CD8-positive, alpha-beta memory T cell (primary cell): ENCODE measurements at places on chromosomes 11 and 22. TPM values are rescaled to one million over a fixed set of nuclear protein-coding genes. Genes with fewer than 3 reads are reported as not detected.

The TMEM191C gene
- polyA plus RNA-seq: 2.2 TPM

The NAALAD2 gene
- polyA plus RNA-seq: not detected

The UBQLN3 gene
- not detected for polyA plus RNA-seq

The CCDC81 gene
- 0.26 TPM for polyA plus RNA-seq

The MMP7 gene
- not detected for polyA plus RNA-seq

GRCh38 chr22:17980638-17981051 is 43.7 kb downstream of the MICAL3 start:
- peak; percentile 29 for DNase-seq

GRCh38 chr11:73241300-73241699 is 23.2 kb downstream of the P2RY2 start:
- no peak for DNase-seq

- no peak for DNase-seq
These were observed 79.5 kb upstream of the ZBED5 start for GRCh38 chr11:10937385-10937771.

DNA sequence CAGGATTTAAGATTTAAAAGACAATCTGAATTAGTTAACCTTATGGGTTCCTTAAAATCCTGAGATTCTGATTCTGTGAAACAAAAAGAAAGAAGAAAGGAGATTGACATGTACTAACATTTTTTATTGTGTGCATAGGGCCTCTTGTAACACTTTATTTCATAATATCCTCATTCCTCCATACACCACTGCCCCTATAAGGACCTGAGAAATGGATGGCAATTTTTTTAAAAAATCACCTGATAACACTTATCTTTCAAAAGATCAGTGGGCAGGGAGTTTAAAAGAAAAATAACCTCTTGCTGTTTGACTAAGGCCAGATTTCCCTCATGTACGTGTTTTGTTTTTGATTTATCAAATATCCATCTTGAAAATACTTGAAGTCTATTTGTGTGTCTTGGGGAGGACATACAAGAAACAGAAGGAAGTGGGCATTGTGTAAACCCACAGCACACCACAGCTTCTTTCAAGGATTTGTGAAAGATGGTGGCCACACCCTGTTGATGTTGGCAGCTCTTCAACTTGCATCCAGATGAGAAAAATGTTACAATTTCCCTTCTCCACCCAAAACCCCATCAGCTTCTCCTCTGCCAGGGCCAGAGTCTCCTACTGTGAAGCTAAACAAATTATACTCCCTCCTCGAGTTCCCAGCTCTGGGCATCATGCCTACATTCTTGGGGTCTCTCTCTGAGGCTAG is 35.0 kb upstream of the MPEG1 start:
- no peak for DNase-seq

GRCh38 chr22:23722160-23722559 is 28.8 kb downstream of the ZNF70 start:
- DNase-seq: no peak

- peak; percentile 63 for DNase-seq
These were observed 690 bp downstream of the CSNK1E start for GRCh38 chr22:38316364-38317121.

DNA sequence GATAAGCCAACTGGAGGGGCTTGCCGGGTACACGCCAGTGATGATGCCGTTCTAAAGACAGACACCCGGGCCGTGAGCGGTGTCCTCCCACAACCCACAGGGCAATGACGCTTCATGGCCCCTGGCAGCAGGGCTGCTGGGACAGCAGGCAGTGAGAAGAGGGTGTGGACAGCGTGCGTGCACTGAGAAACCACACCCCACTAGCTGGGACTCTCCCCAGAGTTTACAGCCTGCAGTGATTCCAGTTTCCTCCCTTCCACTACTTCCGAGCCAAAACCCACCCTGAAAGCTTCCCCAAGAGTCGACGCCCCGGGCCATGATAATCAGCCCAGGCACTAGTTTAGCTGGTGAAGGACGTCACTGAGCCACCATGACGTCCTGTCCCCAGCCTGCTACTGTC is 29.2 kb downstream of the CPT1A start:
- no peak for DNase-seq

GRCh38 chr11:3231851-3232744 is at the start of gene MRGPRE:
Gene MRGPRE (minus strand): TSS chr11:3232417. CDS start chr11:3228799, 3,618 bp downstream.
- DNase-seq: no peak

- no peak for DNase-seq
These were observed 256.2 kb upstream of the LUZP2 start for GRCh38 chr11:24240496-24241175.

DNA sequence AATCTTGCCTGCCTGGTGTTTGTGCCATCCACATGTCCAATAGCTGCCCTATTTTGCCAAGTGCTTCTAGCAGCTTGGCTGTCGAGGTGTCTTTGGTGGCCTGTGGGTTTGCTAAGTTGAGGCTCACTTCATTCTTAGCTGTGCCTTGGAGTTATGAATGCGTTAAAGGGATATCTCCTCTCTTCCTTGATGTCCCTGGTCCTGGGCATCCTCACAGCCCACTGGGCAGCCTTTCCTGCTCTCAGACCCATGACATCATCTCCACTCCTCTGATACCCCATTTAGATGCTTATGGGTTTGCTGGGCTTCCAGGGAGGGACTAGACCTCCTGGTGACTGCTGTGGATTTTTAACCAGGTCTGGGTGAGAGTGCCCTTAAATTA is 1.3 kb downstream of the LDLRAD3 start:
- no peak for DNase-seq

GRCh38 chr11:7604331-7604955 is 68.9 kb downstream of the CYB5R2 start:
- DNase-seq: no peak

DNA sequence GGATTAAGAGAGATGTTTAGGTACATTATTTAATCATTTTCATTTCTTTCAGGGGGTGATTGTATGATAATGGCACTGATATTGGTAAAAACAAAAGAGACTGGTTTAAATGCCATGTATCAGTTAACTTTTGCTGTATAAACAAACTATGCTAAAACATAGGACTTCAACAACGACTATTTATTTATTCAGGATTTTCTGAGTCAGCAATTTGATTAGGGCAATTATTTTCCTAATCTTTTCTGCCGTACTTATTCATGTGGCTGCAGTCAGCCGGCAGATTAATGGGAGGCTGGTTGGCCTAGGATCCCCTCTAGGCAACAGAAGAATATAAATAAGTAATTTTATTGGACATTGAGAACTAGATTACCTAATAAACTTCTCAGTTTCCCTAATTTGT is 661.7 kb upstream of the RAG2 start:
- no peak for DNase-seq

GRCh38 chr11:128522055-128522942 is 65.1 kb downstream of the ETS1 start:
- peak; percentile 90 for DNase-seq

GRCh38 chr11:63986156-63986931 is at the start of gene OTUB1:
Gene OTUB1 (plus strand): TSS chr11:63986438. CDS start chr11:63986457, 19 bp downstream.
- DNase-seq: peak; percentile 83

DNA sequence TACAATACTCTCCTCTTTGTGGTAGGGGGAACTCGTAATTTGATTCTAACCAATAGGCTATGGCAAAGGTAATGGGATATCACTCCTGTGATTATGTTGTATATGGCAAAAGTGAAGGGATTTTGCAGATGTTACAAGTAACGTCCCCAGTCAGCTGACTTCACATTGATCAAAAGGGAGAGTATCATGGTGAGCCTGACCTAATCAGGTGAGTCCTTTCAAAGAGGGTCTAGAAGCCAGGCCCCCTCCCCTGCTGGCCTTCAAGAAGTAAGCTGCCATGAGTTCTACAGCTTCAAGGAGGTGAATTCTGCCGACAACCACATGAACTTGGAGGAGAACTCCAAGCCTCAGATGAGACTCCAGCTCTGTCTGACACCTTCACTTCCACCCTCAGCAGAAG is 20.0 kb downstream of the TBRG1 start:
- DNase-seq: no peak
